ENCODE measurements at places on chromosomes 13 and 19.
A peak's percentile ranks its signal among the peaks of the same experiment; 100 is the strongest.

- DNase-seq, result no peak
These were observed 1.4 kb upstream of the ZNF414 start for GRCh38 chr19:8515317-8515716.

- DNase-seq, result peak; percentile 7
These were observed 147.4 kb downstream of the RNF17 start for GRCh38 chr13:24911133-24911908.

DNA sequence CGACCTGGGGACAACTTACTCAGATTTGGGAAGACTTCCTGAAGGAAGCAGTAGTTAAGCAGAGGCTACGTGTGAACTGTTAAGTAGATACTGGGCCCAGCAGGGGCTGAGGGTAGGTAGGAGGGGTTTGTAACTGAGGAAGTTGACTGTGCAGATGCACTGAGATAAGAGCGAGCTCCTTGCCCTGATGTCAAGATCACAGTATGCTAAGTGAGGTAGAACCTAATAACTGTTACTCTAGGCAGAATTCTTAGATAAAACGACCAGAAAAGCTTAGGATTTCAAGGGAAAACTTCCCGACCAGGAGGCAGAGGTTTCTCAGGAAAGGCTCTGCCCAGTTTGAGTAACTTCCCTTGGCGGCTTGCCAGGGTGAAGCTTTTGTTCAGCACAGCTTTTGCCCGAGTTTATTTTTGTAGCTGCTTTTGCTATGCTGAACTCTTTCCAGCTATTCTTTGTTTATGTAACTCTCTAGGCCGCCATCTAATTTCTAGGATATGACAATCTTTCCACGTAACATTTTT lies 632.1 kb downstream of the DIAPH3 start:
- no peak for DNase-seq

DNA sequence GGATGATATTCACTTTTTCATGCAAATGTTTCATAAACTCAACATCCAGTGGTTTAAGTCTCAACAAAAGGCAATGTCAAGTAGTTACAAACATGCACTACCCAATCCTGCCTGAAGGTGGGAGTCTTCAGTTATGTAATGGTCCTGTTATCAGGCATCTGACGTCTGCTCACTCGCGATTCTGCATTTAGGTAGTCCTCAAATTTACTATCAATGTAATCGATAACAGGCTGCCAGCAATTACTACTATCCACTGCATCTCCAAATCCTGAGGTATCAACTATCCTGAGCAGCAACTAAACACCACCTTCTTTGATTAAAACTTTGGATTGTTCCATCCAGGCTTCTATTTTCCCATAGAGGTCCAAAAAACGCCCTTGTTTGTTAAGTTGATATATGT lies 51.2 kb downstream of the NLRP12 start:
- peak; percentile 66 for DNase-seq

DNA sequence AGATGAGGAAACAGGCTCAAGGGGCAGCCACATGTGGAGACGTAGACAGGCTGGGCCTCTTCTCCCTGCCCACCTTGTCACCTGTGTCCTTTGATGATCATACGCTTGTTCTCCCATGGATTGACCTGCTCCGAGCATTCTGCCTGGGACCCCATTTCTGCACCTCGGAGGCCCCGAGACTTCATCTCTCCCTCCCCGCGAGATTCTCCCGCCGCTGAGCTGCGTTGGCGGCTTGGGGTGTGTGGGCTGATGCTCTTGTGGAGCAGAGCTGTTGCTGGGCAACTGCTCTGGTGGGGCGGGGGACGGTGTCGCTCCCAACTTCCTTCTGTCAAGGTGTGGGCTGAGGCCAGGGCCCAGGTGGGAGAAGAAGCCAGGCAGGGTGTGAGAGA lies 22.1 kb downstream of the MAST3 start:
- no peak for DNase-seq

DNA sequence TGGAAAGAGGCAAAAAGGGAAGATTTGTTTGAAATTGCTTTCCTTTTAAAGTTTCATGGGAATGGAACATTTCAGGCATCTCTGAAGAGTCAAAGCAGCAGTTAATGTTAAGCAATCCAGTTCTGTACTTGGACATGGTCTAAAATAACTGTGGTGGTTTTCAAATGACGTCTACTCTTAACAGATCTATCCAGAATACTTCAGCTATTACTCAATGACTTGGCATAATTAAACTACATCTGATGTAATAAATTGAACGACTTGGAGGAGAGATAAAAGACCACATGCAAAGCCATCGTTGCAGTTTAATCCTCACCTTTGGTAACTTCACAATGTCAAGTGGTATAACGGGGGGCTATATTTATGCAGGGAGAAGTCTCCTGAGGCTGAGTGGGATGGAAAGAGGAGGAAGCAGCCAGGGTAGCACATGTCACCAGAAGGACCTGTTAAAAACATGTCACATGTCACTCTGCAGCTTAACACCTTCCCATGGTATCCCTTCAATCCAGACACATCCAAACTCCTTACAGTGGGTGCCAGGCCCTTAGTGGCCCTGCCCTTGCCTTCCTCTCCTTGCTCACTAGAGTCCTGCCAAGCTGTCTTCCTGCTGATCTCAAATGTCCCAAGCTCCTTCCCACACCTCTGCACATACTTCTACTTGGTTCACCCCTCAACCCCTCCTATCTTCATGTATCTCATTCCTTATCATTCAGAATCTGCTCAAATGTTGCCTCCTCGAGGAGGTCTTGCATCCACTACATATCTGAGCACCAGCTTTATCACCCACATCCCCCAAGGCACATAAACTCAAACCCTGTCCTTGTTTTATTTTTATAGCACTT lies 327.8 kb downstream of the SUCLA2 start:
- no peak for DNase-seq

DNA sequence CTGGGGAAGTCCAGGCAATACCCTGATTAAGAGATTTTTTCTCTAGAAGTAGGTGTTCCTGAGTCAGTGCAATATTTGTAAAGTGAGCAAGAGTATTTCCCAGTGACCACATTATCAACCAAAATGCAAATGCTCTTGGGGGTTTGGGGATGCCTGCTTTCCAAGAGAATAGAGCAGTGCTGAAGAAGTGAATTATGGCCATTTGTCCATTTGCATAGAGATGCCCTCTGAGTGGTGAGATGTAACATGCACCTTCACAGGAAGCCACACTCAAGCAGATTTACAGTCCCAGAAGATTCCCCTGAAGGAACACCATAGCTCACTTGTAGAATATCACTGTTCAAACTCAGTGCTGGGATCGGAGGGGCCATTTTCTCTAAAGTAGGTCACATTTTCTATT lies 71.8 kb downstream of the TNFSF11 start:
- no peak for DNase-seq

GRCh38 chr19:47371261-47371660 lies 22.1 kb downstream of the DHX34 start:
- DNase-seq, result no peak
